HFFc6 (cell line): ENCODE measurements at places on chromosomes 3 and 15.
A peak's percentile ranks its signal among the peaks of the same experiment; 100 is the strongest.

DNA sequence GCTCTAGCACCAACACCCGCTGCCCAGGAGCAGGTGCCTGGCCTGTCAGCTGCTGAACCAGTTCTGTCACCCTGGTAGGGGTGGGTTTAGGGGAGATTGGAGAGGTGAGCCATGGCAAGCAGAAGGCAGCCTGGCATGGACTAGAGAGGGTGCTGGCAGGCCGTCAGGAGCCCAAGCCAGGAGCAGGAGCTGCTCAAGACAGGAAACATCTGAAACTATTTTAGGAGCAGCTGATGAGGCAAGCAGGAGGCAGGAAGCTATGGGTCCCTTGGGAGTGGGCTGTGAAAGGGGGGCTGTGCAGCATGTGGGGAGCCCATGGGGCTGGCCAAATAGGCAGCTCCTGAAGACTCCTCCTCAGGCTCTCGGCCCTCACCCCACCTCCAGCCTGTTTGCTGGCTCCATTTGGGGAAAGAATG, 2.3 kb downstream of the INKA1 start:
- H3K4me3 ChIP-seq, result no peak overlapping the region
- no peaks in the 10 kb centered on the region; the same call in none of the 2 replicates for H3K27me3 ChIP-seq
- no peak for DNase-seq
- H3K4me1 ChIP-seq, result peaks cover 27% of the 10 kb centered on the region
- no peak overlapping the region; the same call in 1 of the 2 replicates for H3K27ac ChIP-seq

GRCh38 chr3:136818769-136819391, at the start of gene SLC35G2:
Gene SLC35G2, plus strand, starts transcription at chr3:136819126. Its CDS starts 35,335 bp downstream, at chr3:136854461.
- peak within 1 kb of the TSS; percentile 92 for H3K27ac ChIP-seq
- H3K4me3 ChIP-seq, result peak within 1 kb of the TSS; percentile 94
- peaks cover 24% of the 10 kb centered on the region for H3K36me3 ChIP-seq
- DNase-seq, result peak; percentile 32
- peaks cover 35% of the 10 kb centered on the region for H3K4me1 ChIP-seq
- H3K27me3 ChIP-seq, result peaks cover 5% of the 10 kb centered on the region; the same call in 1 of the 2 replicates

DNA sequence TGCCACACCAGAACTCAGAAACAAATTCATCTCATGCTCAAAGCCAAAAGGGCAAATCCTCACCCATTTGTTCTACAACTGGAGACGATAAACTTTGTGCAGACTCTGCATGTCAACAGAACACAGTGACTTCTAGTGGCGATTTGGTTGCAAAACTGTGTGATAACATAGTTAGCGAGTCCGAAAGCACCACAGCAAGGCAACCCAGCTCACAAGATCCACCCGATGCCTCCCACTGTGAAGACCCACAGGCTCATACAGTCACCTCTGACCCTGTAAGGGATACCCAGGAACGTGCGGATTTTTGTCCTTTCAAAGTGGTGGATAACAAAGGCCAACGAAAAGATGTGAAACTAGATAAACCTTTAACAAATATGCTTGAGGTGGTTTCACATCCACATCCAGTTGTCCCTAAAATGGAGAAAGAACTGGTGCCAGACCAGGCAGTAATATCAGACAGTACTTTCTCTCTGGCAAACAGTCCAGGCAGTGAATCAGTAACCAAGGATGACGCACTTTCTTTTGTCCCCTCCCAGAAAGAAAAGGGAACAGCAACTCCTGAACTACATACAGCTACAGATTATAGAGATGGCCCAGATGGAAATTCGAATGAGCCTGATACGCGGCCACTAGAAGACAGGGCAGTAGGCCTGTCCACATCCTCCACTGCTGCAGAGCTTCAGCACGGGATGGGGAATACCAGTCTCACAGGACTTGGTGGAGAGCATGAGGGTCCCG, 199.7 kb downstream of the AKAP13 start:
- no peak for DNase-seq
- peaks cover 42% of the 10 kb centered on the region for H3K36me3 ChIP-seq
- no peak overlapping the region; the same call in 1 of the 2 replicates for H3K27ac ChIP-seq

DNA sequence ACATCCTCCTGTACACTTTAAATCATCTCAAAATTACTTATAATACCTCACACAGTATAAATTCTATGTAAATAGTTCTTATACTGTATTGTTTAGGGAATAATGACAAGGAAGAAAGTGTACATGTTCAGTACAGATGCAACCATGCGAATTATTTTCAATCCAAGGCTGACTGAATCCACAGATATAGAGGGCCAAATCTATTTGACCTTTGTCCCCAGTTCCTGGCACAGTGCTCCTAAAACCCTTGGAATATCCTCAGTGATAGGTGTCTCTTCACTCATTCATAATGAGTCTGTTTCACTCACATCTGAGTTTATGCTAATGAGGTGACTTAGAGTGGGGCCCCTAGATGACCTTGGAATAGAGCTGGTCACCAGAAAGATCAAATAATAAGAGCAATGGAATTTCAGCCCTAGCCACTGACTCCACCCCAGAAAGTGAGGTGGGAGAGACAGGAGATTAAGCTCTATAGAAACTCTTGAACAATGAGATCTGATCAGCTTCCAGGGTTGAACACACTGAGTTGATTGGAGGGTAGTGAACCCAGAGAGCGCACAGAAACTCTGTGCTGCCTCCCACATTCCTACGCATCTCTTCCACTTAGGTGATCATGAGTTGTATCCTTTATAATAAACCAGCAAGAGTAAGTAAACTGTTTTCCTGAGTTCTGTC, 65.3 kb downstream of the ADAM10 start:
- no peak overlapping the region for H3K4me3 ChIP-seq
- H3K4me1 ChIP-seq, result peaks cover 20% of the 10 kb centered on the region
- no peak overlapping the region; the same call in 1 of the 2 replicates for H3K27ac ChIP-seq
- peaks cover 1% of the 10 kb centered on the region for H3K27me3 ChIP-seq
- H3K36me3 ChIP-seq, result peaks cover 4% of the 10 kb centered on the region; the same call in 1 of the 2 replicates
- DNase-seq, result no peak

- H3K4me3 ChIP-seq, result peak overlapping the region; percentile 54
- H3K36me3 ChIP-seq, result no peaks in the 10 kb centered on the region
- peaks cover 69% of the 10 kb centered on the region for H3K4me1 ChIP-seq
- no peaks in the 10 kb centered on the region for H3K27me3 ChIP-seq
- peak overlapping the region; percentile 88 for H3K27ac ChIP-seq
Observed at GRCh38 chr3:191236646-191237045, 37.6 kb downstream of the OSTN start.

GRCh38 chr3:42270561-42270960, 4.6 kb upstream of the CCK start:
- H3K4me1 ChIP-seq, result no peaks in the 10 kb centered on the region
- no peak overlapping the region for H3K4me3 ChIP-seq
- DNase-seq, result no peak
